ENCODE measurements at places on chromosomes 6 and 20. TPM values are rescaled to one million over a fixed set of nuclear protein-coding genes. Genes with fewer than 3 reads are reported as not detected.

GRCh38 chr20:32167552-32167951, 40.0 kb downstream of the PLAGL2 start:
- peaks cover 19% of the 10 kb centered on the region for H3K36me3 ChIP-seq
- no peak for DNase-seq
- no peak overlapping the region for H3K27ac ChIP-seq
- no peaks in the 10 kb centered on the region for H3K4me1 ChIP-seq
- H3K4me3 ChIP-seq: no peak overlapping the region

The GSTA2 gene
- total RNA-seq: not detected

The SRMS gene
- not detected for total RNA-seq

DNA sequence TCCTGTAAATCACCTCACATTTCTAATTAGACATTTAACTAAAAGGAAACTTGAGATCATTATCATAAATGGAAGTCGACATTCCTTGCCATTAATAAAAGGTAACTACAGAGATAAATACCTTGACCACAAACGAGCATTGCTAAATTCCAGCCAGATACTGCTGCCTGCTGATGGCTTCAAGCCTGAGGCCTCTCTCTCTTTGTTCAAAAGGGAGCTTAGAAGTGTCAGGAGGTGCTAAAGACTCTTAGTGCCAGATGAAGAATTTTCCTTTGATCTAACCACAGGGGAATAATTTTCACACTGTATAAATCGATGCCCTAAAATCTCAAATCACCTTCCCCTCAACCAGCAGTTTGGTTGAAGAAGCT, 248.2 kb upstream of the PMEPA1 start:
- H3K27me3 ChIP-seq: peaks cover 2% of the 10 kb centered on the region
- DNase-seq: no peak
- no peak overlapping the region for H3K27ac ChIP-seq
- no peaks in the 10 kb centered on the region for H3K4me1 ChIP-seq

DNA sequence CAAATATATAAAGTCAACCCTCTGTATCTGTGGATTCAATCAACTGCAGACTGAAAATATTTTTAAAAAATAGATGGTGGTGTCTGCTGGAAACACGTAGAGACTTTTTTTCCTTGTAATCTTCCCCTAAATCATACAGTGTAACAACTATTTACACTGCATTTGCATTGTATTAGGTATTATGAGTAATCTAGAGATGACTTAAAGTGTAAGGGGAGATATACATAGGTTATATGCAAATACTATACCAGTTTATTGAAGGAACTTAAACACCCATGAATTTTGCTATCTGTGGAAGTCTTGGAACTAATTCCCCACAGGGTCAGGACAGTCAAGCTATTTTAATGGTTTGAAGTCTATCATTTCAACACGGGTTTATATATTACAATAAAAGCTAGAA, 10.2 kb downstream of the HDAC2 start:
- no peaks in the 10 kb centered on the region for H3K27me3 ChIP-seq
- no peak overlapping the region for H3K27ac ChIP-seq
- peaks cover 12% of the 10 kb centered on the region for H3K36me3 ChIP-seq
